Stimulated activated CD4-positive, alpha-beta T cell treated with anti-CD3 and anti-CD28 coated beads, Interleukin-2, amount 100 ng/mL, for 24 hours (primary cell): ENCODE measurements at places on chromosomes 13 and 19.

DNA sequence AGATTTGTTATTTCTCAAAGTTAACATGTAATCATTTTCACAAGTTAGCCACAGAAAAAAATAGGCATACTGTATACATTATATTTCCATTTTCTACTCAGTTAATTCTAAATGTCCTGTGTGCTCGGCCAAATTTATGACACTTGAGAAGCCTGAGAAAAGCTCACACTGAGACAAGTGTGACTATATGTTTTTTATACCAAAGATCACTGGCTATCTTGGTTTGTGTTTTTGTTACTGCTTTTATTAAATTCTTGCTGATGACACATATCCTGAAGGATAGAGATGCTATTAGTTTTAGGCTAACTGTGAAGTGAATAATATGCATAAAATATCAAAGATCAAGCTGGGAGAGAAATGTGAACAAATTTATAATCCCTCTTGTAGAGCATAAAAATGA is 49.3 kb upstream of the IL17D start:
- no peak for DNase-seq

GRCh38 chr13:58619396-58620113 is 988.0 kb downstream of the PCDH17 start:
- no peak for DNase-seq

- no peak for DNase-seq
Observed at GRCh38 chr13:60398907-60399589, 2.0 kb downstream of the TDRD3 start.

DNA sequence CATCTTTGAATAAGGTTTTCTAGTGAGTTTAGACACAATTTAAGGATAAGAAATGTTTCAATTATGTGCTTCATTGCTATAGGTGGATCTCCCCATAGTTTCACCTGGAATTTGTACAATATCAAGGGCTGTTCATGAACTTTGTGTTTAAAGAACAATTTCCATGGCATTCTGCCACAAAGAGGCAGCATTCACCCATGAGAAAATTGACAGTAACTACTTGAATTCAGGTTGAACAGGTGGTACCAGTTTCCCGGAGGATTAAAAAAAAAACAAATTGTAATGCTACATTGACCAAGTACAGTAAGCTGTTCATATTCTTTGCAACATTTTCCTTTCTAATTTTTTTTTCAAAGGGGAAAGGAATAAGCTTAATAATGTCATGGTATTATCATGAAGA is 9.1 kb downstream of the SLITRK5 start:
- no peak for DNase-seq

- DNase-seq: no peak
Observed at GRCh38 chr13:27290715-27291114, 20.1 kb downstream of the RASL11A start.

- DNase-seq: no peak
Observed at GRCh38 chr13:80265348-80265747, 75.6 kb downstream of the SPRY2 start.

DNA sequence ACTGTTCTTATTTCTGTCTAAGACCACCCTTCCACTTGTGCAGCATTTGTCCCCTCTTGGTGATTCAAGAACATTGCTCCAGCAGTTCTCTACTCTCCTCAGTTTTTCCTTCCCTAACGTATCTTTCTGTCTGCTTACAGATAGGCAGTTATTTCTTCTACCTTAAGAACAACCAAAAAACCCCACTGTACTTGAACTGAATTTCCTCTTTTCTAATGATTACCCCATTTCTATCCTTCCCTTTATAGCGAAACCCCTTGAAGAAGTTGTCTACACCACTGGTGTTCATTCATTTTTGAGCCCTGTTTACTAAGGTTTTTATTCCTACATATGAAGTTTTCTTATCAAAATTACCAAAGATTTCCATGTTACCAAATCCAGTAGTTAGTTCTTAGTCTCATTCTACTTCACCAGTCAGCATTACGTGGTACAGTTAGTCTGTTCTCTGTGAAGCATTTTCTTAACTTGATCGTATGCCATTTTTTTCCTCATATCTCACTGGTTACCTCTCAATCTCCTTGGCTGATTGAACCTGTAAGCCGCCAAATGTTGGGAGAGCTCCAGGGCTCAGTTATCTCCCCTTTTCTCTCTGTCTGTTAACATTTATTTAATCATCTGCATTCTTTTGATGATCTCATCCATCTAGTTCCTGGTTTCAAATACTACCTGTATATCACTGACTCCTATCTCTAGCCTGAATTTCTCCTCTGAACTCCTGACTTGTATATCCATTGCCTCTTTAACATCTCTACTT is 9.0 kb downstream of the LSM14A start:
- DNase-seq: no peak

- DNase-seq: no peak
Observed at GRCh38 chr13:55245005-55245644, 1895.6 kb upstream of the PRR20A start.

- DNase-seq: peak; percentile 28
Observed at GRCh38 chr19:17671906-17672305, 16.2 kb downstream of the UNC13A start.

- DNase-seq: no peak
Observed at GRCh38 chr19:40141551-40141950, 49.7 kb upstream of the MAP3K10 start.

DNA sequence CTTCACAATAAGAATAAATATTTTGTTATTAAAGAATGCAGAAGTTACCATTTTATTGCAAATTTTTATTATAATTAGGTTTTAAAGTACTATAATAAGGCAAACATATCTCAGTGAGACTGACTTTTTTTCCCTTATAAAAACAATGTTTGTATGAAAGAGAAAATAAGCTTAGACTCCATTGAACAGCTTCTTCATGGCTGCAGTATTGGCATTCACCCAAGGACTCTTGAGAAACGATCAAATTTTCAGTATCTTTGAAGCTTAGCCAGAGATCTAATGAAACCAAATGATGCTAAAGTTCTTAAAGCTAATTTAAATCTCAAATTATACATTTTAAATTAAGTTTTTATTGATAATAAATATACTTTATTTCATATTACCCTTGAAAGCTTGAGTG is 128.3 kb downstream of the GGACT start:
- no peak for DNase-seq

DNA sequence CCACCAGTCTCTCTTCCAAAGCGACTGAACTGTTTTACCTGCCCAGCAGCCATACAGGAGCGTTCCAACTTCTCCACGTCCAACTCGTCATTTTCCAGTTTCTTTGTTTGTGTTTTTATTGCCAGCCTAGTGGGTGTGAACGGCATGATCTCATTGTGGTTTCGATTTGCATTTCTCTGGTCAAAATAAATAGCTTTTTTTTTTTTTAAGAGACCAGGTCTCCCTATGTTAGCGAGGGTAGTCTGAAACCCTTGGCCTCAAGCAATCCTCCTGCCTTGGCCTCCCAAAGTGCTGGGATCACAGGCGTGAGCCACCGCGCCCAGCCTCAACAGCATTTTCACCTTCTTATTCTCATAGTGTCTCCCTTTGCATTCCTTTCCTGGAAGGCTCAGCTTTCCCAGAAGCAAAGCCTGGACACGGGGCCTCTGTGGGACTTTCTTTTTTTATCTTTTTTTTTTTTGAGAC is 4.2 kb upstream of the JSRP1 start:
- no peak for DNase-seq

GRCh38 chr13:44592216-44592847 is 16.2 kb upstream of the TSC22D1 start:
- DNase-seq: no peak

DNA sequence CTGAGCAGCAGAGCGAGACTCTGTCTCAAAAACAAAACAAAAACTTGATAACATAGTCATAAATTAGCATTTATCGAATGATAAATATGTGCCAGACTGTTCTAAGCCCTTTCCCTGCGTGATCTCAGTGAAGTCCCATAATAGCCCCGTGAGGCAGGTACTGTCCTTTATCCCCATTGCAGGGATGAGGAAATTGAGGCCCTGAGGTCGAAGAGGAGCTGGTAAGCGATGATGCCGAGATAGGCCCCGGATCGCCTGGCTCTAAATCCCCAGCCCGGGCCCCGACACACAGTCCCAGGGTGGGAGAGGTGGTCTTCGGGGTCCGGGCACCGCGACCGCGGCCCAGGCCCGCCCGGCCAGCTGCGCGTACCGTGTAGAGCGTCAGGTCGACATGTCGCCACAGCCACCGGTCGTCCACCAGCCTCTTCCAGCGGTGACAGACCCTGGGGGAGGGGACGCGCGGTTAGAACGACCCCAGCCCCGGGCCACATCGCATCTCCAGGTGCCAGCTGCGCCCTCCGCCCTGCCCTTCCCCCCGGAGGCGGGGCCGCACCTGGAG is 625 bp downstream of the FBXL12 start:
- DNase-seq: no peak

GRCh38 chr19:43749152-43749551 is 5.6 kb downstream of the SMG9 start:
- DNase-seq: no peak

GRCh38 chr19:16895467-16896145 is 6.8 kb downstream of the F2RL3 start:
- no peak for DNase-seq

DNA sequence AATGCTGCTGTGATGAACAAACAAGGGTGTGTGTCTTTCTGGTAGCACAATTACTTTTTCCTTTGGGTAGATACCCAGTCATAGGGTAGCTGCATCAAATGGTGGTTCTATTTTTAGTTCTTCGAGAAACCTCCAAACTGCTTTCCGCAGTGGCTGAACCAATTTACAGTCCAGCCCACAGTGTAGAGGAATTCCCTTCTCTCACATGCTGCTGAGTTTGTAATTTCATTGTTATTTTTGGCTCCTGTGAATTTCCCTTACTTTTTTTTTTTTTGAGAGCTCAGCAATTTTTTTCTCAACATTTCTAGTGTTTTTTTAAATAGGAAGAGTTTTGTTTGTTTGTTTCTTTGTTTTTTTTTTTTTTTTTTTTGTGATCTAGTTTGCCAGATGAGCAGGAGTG is 37.5 kb upstream of the ADGRE1 start:
- DNase-seq: no peak

GRCh38 chr13:106701771-106702341 is 133.9 kb upstream of the ARGLU1 start:
- DNase-seq: no peak

DNA sequence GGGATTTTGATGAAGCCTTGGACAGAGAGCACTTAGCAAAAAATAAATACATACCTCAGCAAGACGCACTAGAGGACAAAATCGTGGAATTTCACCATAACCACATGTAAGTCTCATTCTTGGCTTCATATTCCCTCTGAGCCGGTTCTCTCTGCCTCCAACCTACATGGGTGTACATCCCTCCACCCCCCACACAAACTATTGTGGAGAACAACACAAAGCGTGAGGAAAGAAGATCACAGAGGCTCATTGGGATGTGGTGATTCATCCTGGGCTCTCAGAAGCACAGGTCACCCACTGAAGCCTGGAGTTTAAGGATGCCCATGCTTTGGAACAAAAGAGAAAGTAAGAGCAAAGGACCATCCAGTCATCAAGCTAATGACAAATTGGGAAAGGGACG is 192.2 kb downstream of the STK24 start:
- DNase-seq: no peak

DNA sequence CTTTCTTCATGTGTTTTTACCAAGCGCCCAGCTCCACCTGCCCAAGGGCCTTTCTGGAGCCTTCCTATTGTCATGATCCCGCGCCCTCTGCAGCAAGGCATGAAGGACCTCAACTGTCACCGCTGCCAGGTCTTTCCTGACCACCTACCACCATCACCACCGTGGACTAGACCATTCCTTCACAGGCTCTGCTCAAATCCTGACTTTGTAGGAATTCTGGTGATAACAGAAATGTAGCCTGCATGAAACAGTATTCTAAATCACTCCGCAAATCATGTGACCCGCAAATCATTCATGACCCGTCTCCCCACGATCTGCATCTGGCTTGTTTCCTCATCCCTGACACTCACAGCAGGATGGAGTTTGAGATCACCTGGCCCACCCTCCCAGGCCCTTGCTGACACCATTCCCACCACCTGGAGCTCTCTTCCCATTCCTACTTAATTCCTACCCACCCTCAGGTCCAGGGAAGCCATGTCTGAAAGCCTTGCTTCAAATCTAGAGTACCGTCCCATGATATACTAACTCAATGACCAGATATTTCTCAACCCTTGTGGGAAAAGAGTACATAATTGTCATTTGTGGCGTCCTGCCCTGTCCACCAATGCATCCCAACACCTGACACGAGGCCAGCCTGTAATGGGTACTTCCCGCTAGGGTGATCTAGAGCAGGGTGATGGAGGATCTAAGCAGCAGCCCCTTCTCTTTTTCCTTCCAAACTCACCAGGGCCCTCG is 1.3 kb downstream of the UBE2S start:
- no peak for DNase-seq

DNA sequence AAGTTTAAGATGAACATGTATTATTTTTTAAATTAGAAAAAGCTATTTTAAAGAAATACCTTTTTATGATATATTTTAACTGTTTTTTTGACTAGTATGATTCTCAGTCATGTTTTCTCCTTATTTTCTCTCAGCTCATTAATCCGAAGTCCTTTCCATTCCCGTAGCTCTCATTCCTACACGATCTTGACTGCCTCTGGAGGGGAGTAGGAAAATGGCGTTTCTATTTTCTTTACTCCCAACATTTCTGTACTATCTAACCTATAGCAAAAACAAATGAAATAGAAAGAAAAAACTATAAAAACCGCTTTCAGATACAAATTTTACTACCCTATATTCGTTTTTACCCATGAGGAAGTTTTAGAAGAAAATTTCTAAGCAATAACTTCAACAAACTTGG is 343.8 kb downstream of the RBM26 start:
- no peak for DNase-seq

DNA sequence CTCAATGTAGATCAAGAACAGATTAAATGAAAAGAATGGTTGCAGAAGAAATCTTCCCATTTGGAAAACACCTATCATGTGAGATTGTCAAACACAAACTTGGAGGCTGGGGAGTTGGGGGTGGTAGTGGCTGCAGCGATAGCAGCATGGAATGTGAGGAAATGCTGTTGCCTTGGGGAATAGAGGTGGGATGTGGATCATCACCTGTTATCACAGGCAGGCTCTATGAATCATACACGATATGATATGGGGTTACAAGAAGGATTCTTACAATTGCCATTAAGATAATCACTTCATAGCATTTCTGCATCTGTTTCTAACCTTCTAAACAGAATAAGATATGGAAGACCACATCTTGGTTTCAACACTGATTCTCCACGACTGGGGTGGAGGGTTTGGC is 88.7 kb downstream of the RNASEH2B start:
- DNase-seq: no peak

GRCh38 chr19:5775668-5776309 is 8.8 kb downstream of the PRR22 start:
- DNase-seq: no peak

DNA sequence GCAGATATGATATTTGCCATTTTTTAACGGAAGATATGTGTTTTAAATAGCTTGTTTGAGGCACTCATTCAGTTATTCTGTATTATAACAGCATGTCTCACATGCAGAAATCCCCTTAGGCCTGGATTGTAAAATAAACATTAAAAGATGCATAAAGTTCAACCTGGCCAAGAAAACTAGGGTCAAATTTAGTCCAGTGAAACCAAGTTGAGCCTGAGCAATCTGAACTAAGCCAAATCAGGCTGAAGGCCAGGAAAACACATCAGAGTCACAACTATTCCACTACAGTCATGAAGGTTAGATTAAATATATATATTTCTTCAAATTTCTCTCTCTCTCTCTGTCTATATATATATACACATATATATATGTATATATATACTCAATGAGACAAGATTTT is 504.8 kb downstream of the SLITRK1 start:
- DNase-seq: no peak
